CD4-positive, alpha-beta T cell treated with Interleukin-15 for 4 hours (primary cell): ENCODE measurements at places on chromosomes 7 and 10.
A peak's percentile ranks its signal among the peaks of the same experiment; 100 is the strongest.

DNA sequence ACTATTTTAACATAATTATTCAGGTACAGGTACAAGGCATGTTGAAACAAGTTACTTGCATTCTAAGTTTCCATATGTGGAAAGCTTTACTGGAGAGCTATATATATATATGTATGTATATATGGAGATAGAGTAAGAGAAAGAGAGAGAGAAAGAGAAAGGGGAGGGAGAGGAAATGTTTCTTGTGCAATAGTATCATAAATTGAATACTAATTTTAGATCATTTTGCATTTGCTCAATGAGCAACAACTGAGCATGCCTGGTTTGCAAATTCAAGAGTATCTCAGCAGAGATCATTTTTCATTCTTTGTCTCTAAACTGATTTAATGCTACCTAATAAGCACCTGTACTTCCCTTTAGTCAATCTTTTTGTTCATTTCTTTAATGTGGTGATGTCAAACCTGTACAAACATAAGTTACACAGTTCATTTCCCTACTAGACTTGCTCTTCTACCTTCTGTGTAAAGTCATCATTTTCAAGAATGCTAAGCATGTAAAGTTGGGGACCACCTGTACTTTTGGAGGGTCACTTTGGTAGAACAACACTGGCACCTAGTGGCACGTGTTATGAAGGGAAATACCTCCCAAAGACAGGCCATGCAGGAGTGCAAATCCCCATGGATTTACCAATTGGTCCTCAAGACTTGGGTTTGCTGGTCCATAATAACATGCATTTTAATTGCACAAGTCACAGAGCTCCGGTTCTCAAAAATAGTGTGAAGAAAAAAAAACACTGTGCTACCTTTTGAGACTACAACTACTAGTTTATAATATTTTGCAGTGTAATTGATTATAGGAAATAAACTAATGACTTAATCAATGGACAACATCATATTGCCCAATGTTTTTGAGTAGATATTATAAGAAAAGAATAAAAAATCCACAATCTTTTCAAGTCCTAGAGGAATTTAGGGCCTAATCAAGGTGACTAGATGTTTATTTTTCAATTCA is 431.2 kb upstream of the IGFBP3 start:
- peak; percentile 7 for DNase-seq

DNA sequence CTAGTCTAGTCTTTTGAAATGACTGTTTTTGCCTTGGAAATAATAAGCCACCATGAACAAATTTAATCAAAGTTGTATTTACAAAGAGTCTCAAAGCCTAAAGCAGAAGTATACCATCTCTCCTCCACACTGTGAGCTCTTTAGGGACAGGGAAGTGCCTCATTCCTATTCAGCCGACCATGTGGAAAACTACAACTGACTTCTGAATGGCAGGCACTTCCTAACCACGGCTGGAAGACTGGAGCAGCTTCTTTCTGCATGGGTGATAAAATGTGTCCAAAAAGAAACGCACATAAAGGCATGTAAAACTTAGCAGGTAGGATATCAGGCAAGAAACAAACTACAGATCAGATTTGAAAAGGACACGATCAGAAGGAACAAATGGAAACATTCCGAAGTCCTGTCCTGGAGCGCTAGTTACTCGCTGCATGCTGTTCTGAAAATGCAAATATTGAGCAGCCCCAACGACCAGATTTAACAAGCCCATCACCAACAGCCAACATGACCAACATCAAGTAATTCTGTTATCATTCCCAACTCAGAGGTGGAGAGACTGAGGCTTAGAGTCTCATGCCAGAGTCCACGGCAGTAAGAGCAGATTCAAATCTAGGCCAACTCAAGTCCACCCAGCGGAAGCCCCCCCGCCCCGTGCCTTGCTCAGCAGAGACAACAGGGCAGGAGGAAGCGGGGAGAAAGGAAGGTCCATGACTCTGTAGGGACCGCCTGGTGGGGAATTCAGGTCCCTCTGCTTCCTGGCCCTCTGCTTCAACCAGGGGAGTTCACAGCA is 26.5 kb downstream of the CTBP2 start:
- DNase-seq, result no peak

- no peak for DNase-seq
Observed at GRCh38 chr7:8360564-8361153, 72.8 kb upstream of the NXPH1 start.

DNA sequence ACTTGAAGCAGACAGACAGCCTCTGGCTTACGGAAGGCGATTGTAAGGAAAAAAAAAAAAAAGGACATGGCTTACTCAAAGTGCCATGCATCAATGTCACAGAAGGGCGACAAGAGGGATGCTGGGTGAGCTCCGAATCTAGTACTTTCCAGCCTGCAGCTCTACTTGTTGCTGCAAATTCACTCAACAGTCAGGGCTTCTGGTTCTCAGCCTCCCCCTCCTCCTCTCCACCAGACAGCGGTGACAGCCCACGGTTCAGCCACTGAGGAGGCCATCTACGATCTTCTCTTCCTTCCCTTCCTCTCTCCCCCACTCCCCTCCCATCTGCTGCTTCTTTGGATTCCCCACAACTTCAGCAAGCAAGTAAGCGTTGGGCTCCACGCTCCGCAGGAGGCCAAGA is 63.5 kb downstream of the PRKAG2 start:
- DNase-seq, result no peak

DNA sequence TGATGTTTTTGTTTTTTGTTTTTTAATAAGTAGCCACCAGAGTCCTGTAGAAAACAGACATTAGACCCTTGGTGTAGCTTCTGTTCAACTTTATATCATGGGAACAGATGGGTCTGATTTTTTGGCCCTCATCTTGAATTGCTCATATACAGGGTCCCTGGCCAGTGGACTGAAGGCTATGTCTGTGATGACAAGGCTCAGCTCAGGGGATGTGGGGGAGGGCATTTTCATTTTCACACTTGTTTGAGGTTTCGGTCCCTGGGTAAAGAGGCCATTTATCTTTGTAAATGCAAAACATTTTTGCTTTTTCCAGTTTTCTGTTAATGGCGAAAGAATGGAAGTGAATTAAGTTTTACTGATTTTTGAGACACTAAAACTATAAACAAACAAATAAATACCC is 257.6 kb upstream of the PHYHIPL start:
- no peak for DNase-seq

GRCh38 chr7:98761225-98761624 is 108.6 kb downstream of the TMEM130 start:
- DNase-seq, result no peak

- DNase-seq, result no peak
Observed at GRCh38 chr7:50852901-50853300, 70.2 kb upstream of the GRB10 start.

DNA sequence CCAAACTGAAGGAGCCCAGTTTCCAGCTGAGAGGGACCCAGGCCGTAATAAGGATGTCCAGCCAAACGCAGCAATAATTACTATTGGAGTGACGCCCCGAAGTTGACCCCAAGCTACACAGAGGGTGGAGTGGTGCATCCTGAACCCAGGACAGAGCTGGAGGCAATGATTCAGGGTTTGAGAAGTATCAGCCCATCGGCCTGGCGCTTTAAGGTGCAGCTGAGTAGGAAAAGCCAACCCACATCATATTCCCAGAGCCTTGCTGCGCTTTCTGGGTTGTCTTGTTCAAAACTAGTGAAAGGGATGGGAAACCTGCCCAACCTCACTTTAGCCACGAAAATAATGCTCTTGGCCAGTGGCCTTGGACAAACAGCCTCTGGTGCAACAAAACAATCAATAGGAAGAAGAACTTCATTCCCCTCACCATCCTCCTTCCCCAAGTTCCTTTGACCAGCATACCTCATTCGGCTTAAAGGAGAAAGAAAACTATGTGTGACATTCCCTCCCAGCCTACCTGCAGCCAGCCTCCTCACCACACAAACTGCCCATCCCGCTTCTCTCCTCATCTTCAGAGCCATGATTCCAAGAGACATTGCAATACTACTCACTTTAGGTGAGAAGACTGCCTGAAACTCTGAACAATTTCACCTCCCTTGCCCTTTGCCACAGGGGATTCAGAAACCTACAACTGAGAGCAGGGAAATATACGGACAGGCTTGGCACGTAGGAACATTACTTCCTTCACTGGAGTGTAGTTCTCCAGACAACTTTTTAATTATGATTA is 217.2 kb upstream of the MKLN1 start:
- no peak for DNase-seq
